Kidney glomerular epithelial cell (primary cell): ENCODE measurements at places on chromosomes 13 and 19.

DNA sequence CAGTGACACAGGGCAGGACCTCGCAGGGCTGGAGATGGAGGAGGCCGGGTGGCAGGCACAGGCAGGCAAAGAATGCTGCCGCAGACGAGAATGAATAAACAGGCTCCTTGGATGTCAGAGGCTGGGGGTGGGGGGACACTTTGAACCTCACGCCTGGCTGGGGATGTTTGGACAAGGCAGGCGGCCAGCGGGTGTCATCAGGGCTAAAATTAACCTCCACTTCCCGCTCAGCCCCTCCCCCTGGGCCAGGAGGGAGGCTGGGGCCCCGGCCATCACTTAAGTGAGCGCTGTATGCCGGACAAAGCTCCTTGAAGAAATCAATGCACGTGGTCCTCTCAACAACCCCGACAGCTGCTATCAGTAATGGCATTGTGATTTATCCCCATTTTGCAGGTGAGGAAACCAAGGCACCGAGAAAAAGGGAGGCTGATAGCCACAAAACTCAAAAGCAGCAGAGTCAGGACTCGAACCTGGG lies 10.3 kb upstream of the FUT5 start:
- DNase-seq: peak; percentile 86

DNA sequence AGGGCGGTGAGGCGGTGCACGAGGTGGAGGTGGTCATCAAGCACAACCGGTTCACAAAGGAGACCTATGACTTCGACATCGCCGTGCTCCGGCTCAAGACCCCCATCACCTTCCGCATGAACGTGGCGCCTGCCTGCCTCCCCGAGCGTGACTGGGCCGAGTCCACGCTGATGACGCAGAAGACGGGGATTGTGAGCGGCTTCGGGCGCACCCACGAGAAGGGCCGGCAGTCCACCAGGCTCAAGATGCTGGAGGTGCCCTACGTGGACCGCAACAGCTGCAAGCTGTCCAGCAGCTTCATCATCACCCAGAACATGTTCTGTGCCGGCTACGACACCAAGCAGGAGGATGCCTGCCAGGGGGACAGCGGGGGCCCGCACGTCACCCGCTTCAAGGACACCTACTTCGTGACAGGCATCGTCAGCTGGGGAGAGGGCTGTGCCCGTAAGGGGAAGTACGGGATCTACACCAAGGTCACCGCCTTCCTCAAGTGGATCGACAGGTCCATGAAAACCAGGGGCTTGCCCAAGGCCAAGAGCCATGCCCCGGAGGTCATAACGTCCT lies 9.4 kb upstream of the PROZ start:
- DNase-seq: no peak

DNA sequence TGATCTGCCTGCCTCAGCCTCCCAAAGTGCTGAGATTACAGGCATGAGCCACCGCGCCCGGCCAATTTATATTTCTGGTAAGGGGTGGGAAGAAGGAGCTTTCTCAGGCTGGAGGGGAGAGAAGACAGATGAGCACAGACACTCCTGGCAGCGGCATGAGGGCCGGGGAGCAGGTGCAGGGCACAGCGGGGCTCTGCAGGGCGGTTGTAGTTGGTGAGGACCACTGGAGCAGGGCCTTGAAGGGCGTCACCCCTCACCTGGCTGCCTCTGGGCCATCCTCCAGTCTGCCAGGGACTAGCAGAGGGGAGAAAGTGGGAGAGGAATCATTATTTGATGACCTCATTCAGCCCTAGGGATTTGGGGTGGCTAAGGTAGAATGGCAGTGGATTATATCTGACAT lies 8.6 kb upstream of the CSNK1G2 start:
- DNase-seq: no peak

- DNase-seq: no peak
These were observed 22.3 kb downstream of the SLC7A1 start for GRCh38 chr13:29573190-29573589.

GRCh38 chr19:3423183-3423829 lies 56.9 kb downstream of the NFIC start:
- no peak for DNase-seq

- peak; percentile 62 for DNase-seq
These were observed at the start of gene MAP3K10 for GRCh38 chr19:40190891-40191835. MAP3K10 (plus strand) TSS chr19:40191426; CDS start chr19:40192032, 606 bp downstream.

GRCh38 chr13:38685974-38686576 lies 802 bp upstream of the FREM2 start:
- DNase-seq: peak; percentile 4

DNA sequence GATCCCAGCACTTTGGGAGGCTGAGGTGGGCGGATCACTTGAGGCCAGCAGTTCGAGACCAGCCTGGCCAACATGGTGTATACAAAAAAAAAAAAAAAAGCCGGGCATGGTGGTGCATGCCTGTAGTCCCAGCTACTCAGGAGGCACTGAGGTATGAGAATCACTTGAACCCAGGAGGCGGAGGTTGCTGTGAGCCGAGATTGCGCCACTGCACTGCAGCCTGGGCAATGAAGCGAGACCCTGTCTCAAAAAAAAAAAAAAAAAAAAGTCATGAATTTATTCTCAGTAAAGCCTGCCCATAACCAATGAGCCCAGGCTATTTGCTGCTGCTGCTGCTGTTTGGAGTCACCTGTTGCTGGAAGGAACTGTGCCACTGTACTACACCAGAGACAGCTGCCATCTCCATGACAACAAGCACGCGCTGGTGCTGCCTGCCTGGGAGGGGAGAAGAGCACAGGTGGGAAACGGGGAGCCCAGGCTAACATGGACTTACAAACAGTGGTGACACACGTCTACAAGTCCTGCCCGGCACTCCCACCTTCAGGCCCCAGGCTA lies 11.3 kb downstream of the ZFR2 start:
- DNase-seq: no peak

- no peak for DNase-seq
These were observed 920.0 kb downstream of the UQCRFS1 start for GRCh38 chr19:28292822-28293500.

DNA sequence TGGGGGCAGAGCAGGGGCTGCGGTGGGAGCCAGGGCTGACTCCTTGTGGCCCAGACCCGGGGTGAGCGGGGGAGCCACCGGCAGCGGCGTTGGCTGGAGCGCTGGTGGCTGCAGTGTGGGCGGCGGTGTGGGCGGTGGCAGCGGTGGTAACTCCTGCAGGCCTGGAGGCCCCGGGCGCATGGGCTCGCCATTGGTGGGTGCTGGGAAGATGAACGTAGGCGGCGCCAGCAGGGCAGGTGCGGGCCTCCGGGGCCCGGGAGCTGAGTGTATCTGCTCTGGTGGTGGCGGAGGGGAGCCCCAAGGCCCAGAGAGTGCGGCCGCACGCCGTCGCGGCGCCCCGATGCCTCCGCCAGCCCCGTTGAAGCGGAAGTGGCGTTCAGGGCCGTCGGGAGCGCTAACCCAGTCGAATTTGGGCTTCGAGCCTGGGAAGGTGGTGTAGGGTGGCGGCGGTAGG lies 2.0 kb downstream of the GGN start:
- DNase-seq: no peak

- DNase-seq: peak; percentile 30
These were observed 7.8 kb downstream of the SMARCA4 start for GRCh38 chr19:10968527-10969135.

- peak; percentile 40 for DNase-seq
These were observed 139.6 kb upstream of the HTR2A start for GRCh38 chr13:47036294-47037008.

GRCh38 chr13:52414963-52415362 lies 9.0 kb upstream of the THSD1 start:
- peak; percentile 45 for DNase-seq

DNA sequence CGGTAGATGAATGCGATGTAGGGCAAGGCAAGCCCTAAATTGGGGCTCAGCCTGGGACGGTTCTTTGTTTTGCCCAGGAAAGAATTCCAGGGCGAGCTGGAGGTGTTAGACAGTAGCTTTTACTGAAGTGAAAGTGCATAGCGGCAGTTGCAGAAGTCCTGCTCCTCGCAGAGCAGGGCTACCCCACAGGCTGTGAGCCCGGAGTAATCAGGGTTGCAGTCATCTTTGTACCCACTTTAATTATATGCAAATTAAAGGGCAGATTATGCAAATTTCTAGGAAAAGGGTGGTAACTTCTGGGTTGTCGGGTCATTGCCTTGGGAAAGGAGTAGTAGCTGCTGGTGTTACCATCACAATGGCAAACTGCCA lies 30.5 kb downstream of the VAV1 start:
- no peak for DNase-seq

GRCh38 chr19:10404888-10405820 lies 1.8 kb upstream of the CDC37 start:
- DNase-seq: no peak

- no peak for DNase-seq
These were observed 800 bp downstream of the RPL28 start for GRCh38 chr19:55386493-55386971.

DNA sequence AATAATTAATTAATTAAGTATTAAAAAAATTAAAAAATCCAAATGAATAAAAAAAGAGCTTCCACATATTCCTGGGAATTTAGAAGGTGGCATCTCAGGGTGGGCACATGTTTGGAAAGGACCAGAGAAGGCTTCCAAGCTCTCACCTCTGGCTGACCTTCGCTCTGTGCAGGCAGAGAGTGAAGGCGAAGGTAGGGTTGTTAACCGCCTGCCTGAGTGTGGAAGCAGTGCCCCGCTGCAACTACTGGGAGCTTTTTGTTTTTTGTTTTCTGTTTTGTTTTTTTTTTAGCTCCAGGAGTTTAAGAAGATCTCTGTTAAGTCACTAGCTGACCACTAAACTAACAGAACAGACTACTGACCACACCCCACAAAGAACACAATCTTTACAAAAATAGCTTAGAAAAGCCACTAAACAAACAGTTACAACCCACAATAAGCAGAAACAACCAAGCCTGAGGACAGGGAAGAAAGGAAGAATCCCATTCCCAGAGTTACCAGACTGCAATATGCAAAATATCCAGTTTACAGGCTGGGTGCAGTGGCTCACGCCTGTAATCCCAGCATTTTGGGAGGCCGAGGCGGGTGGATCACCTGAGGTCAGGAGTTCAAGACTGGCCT lies 11.4 kb downstream of the ZNF541 start:
- DNase-seq: no peak

DNA sequence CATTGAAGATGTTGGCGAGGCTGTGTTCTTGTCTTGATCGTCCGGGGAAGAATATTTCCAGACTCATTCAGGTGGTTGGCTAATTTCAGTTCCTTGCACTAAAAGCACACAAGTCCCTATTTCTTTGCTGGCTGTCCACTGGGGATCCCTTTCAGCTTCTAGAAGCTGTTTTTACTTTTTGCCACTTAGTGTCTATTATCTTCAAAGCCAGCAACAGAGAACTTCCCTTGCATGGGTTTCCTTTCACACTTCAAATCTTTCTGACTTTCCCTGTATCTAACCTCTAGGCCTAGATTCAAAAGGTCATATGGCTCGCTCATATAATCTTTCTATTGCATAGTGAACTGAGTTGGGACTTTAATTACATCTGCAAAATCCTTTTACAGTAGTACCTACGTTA lies 215.3 kb upstream of the PCDH9 start:
- no peak for DNase-seq

- DNase-seq: no peak
These were observed at the start of gene NLRP5 for GRCh38 chr19:55986487-55986886. NLRP5 (plus strand) TSS chr19:55986775.

DNA sequence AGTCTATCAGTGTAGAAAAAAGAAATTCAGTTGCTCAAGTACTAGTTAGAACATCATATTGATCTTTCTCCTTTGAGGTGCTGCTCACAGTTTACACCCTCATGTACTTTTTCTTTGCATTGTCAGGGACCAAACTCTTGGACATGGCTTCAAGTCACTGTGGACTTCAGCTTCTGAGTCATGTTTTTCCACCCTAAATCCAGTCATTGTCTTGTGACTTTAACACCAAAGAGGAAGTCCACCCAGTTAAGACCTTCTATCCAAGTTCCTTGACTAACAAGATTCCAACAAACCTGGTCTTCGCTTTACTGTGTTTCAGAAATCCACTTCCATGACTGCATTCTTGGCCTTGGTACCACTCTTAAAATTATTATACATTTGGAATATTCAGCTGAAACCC lies 206.7 kb upstream of the ARGLU1 start:
- no peak for DNase-seq

GRCh38 chr19:4676955-4677731 lies 7.0 kb upstream of the MYDGF start:
- no peak for DNase-seq

GRCh38 chr13:21997726-21998125 lies 326.9 kb downstream of the FGF9 start:
- no peak for DNase-seq

- no peak for DNase-seq
These were observed 46.8 kb downstream of the ARHGEF7 start for GRCh38 chr13:111161601-111162600.

- DNase-seq: peak; percentile 33
These were observed 9.4 kb upstream of the SPART start for GRCh38 chr13:36355632-36356031.

DNA sequence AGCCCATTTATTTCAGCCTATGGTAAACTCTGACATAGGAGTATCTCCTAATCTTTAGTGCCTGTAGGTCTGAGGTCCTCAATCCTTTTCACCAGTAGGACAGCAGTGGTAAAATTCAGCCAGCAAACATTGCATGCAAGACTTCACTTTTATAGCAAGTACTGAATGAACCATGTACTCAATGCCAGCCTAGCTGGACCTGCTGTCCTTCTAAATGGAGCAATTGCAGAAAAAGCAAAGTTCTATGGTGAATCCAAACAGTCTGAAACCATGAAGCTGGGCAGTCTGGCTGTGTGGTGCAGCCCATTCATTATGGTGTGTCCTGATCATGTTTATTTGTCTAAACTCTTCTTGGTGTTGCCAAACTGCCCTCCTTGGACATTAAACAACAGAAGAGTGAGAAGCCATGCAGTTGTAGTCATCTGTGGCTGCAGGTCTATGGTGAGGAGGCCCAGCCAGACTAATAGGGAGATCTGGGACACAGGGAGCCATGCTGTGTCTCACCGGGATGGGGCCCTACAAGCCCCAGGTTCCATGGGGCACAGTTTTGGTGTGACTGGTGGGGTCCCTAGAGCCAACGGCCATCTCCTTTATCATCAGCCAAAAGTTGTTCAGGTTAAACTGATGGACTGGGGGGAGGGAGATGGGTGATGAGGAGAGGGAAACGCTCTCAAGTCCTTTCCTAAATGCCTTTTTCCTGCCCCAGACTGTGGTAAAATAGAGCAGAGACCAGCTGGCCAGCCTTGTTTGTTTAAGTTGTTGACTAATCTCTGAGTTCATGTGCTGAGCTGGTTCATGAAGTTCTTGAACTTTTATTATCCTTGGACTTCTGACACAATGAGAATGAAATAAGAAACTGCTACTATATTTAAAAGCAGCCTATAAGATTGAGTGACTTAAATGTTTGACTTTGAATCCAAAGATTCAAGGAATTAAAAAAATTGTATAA lies 20.6 kb upstream of the TNFSF11 start:
- no peak for DNase-seq

GRCh38 chr19:3655402-3656072 lies 28.9 kb upstream of the CACTIN start:
- DNase-seq: no peak
